ENCODE measurements at places on chromosomes 3 and 15. TPM values are rescaled to one million over a fixed set of nuclear protein-coding genes. Genes with fewer than 3 reads are reported as not detected.
A peak's percentile ranks its signal among the peaks of the same experiment; 100 is the strongest.

The FOXL2NB gene
- total RNA-seq: not detected

- no peak for DNase-seq
Observed at GRCh38 chr3:157533298-157534070, 30.3 kb upstream of the VEPH1 start.

GRCh38 chr15:99131441-99132023 lies 26.7 kb downstream of the SYNM start:
- DNase-seq: no peak

DNA sequence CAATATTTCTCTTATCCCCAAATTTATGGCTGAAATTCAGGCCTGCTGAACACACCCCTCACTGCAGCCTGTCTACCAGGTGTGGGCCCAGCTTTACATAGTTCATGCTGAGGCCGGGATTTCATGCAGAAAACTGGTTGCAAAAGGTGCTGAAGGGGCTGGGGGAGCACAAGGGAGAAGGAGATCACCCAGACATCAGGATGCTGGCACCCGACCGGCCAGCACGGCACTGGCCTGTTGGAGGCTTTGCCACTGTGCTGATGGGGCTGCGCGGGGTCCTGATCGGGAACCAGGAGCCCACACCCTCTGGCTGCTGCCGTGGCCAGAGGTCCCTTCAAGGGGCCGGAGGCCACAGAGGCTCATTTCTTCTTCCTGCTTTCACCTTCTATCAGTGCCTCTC lies 177.9 kb upstream of the C2CD4B start:
- no peak for DNase-seq

- DNase-seq: no peak
Observed at GRCh38 chr3:181329024-181329423, 339.5 kb upstream of the DNAJC19 start.

DNA sequence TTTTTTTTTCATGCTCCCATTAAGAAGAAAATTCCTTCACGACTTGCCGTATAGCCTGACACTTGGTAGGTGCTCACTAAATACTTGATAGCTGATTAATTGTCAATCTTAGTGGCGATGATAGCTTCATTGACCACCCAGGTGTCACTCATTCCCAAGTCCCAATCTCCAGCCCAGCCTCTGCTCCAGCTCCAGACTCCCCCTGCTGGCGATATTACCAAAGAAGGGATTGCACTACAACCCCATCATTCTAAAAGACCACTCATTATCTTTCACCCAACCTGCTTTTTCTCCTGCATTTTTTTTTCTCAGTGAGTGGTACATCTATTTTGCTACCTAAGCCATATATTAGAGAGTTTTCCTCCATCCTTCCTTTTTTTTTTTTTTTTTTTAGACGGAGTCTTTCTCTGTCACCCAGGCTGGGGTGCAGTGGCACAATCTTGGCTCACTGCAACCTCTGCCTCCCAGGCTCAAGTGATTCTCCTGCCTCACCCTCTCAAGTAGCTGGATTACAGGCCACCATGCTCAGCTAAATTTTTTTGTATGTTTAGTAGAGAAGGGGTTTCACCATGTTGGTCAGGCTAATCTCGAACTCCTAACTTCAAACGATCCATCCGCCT lies 19.5 kb upstream of the COMMD2 start:
- DNase-seq: peak; percentile 71

DNA sequence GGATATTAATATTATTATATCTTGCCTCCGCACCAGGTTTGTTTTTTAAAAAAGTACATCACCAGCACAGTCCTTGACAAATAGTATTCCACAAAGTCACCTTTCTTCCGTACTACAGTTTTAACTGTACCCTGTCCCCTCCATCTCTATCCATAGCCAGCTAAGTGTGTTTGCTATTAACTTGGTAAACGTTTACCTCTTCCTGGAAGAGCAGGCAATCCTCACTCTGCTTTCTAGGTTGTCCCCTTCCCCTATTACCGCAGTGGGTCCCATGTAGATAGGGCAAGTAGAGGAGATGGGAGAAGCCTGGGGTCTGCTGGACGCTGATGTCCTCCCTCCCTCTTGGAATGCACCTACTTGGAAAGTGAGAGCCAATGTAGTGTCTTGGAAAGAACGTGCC lies 83.9 kb upstream of the ETV5 start:
- DNase-seq: no peak

DNA sequence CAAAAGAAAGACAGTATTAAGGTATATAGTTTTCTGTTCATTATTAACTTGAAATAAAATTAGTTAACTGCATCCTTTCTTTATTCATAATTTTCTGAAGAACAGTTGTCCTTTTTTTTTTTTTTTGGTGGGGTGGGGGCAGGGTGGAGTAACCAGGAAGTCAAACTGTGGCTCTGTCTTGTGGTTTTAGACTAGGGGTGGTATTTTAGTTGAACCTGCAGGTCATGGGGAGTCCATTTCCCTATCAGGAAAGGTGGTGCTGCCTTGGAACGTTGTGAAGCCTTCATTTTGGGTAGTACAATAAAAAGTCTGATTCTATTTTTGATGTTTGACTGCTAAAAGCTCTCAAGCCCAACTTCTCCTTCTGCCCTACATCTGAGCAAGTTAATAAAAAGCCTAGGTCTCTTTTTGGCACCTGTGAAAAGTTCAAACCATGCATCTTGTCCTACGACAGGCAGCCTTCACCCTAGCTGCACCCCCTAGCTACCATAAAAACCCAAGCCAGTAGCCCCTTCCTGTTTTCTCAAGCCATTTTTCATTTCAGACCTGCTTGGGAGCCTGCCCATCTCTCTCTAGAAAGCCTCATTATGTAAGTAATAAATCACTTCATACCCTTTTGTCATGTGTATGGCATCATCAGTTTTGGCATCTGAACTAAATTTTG lies 31.2 kb upstream of the RIOX2 start:
- DNase-seq: no peak

- DNase-seq: no peak
Observed at GRCh38 chr3:75089841-75090240, 475.4 kb upstream of the CNTN3 start.

The VPS8 gene
- 55.7 TPM for total RNA-seq

The VGLL3 gene
- total RNA-seq: 6.1 TPM

The PLCL2 gene
- total RNA-seq: 9.4 TPM

DNA sequence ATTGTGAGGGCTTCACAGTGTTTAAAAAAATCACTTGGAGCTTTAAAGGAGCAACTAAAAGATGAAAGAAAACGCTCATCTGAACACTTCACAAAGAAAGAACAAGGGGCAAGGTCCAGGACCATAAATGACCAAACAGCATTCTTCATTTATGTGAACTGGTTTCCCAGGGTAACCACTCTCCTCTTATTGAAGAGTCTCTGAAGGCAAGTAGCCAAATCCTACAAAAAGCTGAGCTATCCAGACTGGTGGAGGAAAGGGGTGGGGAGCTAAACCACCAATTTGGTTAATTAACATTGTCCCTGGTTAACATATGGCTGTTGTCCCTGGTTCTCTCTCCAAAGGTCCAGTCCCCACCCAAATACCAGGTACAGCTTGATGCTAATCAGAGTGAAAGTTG lies 58.1 kb downstream of the OSBPL10 start:
- no peak for DNase-seq

DNA sequence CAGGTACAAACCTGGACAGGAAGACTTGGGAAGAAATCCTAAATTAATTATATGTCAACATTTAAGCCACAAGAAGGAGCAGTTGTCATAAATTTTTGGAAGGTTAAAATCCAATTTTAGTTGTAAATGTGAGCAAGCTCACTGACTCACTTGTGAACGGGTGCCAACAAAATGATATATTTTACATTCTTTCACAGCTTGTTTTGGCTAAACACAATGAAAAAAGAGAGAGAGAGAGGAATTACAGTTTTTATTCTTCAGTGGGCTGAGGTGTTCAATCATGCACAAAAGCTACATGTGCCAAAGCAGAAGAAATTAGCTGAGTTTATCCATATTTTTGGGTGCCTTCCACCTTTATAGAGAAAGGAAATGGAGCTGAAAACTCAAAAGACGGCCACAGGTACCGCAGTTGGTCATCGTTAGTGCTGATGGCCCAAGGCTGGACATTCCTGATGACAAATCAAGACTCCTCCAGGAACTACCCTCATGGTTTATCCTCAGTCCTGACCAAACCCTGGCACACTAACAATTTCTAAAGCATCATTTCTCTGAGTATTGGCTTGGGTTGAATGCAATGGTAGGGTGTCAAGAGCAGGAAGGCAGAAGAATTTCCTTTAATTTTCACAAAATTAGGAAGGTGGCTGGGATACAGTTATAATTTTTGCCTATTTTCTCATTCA lies 37.6 kb upstream of the WNT5A start:
- DNase-seq: no peak

DNA sequence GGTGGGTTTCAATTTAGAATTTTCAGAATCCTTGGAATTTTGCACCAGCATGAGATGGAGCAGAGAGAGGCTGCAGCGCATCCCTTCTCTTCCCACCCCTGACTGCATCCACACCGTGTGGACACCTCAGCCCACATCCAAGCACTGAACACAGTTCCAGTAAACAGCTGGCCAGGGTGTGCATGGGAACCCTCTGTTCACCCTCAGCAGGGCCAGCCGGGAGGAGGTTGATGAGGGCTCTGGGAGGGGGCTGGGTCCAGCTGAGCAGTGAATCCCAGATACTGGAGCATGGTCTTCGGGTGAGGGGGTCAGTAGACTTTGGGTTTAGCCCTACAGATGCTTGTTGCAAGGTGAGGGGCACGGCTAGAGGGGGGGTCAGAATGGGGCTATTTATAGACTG lies 85.8 kb downstream of the RPLP1 start:
- no peak for DNase-seq

The CX3CR1 gene
- not detected for total RNA-seq

GRCh38 chr3:35659768-35660167 lies 20.4 kb downstream of the ARPP21 start:
- no peak for DNase-seq

- no peak for DNase-seq
Observed at GRCh38 chr3:157789162-157789561, 285.9 kb upstream of the VEPH1 start.

DNA sequence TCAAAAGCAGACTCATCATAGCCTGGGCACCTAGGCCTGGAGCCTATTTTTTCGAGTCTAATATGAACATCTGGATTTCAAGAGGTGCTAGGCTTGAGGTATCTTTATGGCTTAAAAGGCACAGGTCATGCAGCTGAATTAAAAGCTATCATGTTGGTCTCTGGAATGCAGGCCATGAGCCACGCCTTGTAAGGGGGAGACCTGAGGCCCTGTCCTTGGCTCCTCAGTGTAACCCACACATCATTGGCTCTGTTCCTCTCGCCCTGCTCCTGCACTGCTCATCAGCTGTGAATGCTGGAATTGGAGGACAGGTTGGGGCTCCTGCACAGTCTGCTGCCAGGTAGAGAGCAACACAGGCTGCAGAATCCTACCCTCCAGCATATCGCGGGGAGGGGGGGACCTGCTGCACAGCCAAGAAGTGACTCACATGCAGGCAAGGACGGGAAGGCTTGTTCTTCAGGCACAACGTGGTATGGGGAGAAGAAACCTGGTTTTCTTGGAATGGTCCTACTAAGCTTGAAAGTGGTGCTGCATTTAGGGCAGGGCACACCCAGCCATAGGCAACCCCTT lies 146.0 kb downstream of the CHST2 start:
- DNase-seq: no peak

The FBXO22 gene
- 51.9 TPM for total RNA-seq

The GNAT1 gene
- not detected for total RNA-seq

The ETFA gene
- 109 TPM for total RNA-seq

- DNase-seq: no peak
Observed at GRCh38 chr3:129867506-129868124, 25.9 kb downstream of the TMCC1 start.

- no peak for DNase-seq
Observed at GRCh38 chr3:118607915-118608820, 426.5 kb downstream of the IGSF11 start.

DNA sequence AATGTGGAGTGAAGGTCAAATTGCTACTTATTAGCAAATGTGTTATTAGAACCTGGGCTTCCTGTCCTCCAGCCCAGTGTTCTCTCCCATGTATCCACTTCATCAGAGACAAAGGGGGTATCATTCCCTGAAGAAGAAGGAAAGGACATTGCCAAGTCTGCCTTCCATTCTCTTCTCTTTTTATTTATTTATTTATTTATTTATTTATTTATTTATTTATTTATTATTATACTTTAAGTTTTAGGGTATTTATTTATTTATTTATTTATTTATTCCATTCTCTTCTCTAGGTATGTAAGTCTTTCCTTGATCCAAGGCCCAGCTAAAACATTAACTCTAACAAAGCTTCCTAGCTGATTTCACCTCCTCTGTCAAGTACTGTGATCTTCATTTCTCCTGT lies 277.8 kb upstream of the DNAJC19 start:
- DNase-seq: no peak

GRCh38 chr15:74451322-74451721 lies 9.6 kb downstream of the UBL7 start:
- DNase-seq: no peak

The WDR72 gene
- 1.7 TPM for total RNA-seq

The GOLGB1 gene
- 31.4 TPM for total RNA-seq

DNA sequence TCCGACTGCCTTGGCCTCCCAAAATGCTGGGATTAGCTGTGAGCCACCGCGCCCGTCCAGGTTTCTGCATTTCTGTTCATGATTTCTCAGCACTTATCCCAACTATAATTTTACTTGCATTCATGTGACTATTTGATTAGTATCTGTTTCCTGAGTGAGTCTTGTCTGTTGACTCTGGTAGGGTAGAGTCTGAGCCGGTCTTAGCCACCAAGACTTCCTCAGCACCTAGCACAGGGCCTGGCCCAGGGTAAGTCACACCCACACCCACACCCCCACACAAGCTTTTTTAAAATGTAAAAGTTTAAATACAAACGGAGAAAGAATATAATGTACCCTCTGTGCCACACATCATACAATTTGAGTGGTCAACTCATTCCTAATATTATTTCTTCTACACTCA lies 3.1 kb upstream of the SPATA12 start:
- no peak for DNase-seq

- no peak for DNase-seq
Observed at GRCh38 chr3:18258492-18258891, 166.6 kb downstream of the SATB1 start.
